CD4-positive, alpha-beta T cell treated with Interleukin-6 at 100 ng/mL for 8 hours (primary cell): ENCODE measurements at places on chromosomes 7 and 10.

DNA sequence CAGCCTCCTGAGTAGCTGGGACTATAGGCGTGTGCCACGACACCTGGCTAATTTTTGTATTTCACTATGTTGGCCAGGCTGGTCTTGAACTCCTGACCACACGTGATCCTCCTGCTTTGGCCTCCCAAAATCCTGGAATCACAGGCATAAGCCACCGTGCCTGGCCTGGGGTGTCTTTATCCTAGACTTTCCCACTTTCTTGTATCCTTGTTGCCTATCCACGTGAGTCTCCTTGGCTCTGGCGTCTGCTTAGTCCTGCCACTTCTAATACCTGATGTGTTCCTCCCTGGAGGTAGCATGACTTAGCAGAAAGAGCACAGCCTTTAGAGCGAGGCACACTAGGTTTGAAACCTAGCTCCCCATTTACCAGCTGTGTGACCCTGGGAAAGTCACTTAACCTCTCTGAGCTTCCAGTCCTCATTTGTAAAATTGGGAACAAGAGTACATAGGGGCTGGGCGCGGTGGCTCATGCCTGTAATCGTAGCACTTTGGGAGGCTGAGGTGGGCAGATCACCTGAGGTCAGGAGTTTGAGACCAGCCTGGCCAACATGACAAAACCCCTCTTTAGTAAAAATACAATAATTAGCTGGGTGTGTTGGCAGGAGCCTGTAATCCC, 344.6 kb downstream of the TYW1 start:
- no peak for DNase-seq

DNA sequence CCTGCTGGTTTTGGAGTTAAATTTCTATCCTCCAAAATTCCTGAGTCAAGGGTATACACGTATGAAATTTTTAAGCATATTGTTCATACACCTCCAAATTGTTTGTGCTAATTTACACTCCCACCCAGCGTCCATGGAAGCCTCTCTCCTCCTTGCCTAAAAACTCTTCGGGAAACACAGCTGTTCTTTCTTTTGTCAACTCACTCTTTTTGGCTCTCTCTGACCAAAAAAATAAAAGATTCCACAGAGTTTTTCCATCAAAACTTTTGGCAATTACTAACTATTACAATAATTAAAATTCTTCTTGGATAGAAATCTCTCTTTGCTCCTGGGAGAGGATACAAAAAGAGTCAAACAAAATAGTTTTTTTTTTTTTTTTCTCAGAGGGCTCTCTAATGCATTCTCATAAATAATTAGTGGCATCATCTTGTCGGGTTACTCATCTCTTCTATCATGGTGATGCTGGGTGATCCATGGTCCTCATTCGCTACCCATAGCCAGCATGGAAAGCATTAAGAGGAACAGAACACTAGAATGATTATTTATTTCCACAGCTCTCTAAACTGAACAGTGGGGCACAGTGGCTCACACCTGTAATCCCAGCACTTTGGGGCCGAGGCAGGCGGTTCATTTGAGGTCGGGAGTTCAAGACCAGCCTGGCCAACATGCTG, 310.7 kb downstream of the SFMBT2 start:
- DNase-seq, result no peak

DNA sequence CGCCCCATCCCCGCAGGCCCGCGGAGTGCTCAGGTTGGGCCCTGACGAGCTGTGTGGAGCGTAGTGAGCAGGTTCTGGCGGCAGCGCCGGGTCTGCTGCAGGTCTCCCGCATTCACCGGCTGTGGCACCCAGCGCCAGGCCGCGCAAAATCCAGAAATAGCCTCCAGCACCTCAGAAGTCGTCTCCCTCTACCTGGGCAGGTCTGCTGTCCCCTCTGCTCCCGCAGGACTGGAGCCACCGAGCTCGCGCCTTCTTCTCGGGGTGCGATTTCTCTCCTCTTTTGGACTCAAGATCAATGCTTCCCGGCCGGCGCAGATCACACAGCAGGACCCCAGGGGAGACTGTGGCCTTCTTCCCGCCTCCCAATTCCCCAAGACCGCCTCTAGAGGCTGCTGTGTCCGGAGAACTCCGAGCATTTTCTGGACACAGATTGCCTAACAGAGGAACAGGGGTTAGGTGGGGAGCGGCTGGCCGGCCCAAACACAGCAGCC, 8.4 kb downstream of the TLX1 start:
- no peak for DNase-seq

DNA sequence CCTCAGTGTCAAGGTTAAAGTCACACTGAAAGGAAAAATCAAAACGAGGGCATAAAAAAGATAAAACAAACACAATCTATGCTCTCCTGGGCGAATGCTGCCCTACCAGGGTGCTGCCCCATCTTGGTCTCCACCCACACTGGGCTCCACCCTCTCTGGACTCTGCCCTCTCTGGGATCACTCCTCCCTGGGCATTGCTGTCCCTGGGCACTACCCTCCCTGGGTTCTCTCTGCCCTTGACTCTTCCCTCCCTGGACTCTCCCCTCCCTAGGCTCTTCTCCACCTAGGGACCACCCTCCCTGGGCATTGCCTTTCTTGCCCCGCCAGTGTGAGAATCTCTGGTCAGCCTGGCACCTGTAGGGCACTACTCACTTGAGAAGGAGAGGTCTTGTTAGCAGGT, 8.6 kb downstream of the GDF2 start:
- DNase-seq, result no peak

GRCh38 chr7:25503306-25503705, 275.0 kb upstream of the NPVF start:
- no peak for DNase-seq

DNA sequence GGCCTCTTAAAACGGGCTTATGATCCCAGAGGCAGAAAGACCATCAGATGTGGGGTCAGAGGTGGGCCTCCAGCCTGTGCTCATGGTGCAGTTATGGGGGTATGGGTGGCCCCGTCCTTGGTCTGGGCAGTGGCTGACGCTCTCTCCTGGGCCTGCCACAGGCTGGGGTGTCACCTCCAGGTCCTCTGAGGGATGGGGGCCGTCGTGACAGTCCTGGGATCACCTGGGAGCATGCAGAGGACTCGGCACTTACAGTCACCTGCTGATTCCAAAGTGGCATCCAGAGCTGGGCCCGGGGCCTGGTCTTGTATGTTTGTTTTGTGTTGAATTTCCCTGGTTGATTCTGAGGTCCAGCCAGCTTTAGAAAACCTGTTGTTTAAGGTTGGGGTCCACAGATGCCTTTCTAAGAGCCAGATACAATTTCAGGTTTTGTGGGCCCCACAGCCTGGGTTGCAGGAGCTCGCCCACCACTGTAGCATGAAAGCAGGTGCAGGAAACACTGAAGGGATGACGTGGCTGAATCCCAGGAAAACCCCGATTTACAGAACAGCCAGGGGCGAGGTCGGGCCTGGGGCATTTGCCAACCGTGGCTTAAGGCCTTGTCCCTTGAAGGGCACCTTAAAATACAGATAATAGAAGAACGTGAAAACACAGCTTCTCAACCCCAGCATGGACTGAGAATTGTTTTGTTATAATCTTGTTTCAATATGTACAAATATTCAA, 170.7 kb upstream of the PPP2R2D start:
- DNase-seq, result no peak

GRCh38 chr7:149002604-149003003, 25.7 kb downstream of the PDIA4 start:
- DNase-seq, result no peak

DNA sequence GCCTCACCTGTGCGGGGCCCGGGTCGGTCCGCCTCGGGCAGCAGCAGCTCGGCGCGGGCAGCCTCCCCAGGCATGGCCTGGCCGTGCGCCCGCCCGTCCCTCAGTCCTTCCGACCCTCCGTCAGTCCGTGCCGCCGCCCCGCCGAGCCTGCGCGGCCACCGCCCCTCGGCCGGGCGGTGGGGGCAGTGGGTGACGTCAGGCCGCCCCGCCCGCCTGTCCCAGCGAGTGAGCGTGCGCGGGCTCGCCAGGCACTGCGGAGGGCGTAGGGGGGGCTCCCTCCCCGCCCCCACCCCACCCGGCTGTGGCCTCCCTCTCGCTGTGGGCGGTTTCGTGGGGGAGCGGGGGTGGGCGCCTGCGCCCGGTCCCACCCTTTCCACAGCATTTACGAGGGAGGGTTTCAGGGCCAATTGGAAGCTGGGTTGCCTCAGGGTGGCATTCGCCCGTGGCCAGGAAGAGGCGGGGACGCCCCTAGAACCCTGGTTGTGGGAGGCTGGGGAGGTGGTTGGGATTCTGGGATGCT, at the start of gene NACAD:
Gene NACAD (minus strand): TSS at position 149 of the 520 bp plus-strand sequence. CDS start 75 bp downstream, at position 74.
- DNase-seq, result no peak

DNA sequence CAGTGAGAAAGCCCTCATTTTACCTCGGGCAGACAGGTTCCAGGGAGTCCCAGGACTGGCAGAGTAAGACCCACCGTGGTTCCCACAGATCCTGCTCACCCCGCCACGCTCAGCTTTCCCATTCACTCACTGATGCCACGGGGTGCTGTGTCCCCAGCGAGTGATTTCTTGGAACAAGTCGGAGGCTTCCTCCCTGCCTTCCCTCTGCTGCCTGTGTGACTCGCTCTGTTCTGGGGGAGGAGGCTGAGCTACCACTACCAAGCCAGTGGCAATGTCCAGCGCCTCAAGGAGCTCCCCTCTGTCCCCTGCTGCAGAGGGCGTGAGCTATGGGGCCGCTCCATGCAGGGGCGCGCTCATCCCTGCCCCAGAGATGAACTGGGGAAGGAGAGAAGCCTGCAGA, 12.6 kb downstream of the IL15RA start:
- no peak for DNase-seq

GRCh38 chr7:115368998-115369397, 447.1 kb downstream of the MDFIC start:
- DNase-seq, result no peak

DNA sequence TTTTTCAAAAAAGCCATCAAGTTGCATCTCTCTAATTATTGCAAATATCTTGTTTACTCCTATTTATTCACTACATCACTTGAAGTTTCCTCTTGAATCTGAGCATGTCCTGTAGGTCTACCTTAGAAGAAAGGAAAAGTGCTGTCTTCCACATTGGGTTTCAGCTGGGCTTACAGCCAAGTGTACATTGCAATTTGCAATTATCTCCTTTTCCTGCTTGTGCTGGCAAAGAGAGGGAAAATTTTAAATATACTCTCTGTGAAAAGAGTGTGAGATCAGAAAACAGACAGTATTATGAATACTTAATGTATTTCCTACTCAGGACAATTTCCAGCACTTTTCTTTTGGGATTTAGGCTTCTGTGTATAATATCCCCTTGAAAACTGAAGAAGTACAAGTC, 839.7 kb downstream of the CNTNAP2 start:
- no peak for DNase-seq

DNA sequence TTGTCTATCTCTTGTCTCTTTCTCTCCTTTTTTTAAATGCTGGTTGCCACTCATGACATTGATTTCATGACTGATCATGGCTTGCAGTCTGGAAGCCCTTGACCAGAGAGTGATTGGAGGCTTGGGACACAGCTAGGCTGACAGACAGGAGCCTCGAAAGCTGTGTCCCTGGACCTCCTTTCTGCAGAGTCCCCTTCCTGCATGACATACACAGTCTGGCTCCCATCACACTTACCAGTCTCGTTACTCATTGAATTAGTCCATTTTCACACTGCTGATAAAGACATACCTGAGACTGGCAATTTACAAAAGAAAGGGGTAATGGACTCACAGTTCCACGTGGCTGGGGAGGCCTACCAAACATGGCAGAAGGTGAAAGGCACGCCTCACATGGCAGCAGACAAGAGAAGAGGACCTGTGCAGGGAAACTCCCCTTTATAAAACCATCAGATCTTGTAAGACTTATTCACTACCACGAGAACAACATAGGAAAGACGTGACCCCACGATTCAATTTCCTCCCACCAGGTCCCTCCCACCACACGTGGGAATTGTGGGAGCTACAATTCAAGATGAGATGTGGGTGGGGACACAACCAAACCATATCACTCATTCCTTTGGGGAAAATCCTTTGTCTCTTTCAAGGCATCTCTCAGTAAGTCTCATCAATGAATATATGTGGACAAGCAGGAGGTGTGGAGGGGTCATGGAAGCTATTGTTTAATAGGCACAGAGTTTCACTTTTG, 102.3 kb downstream of the TBXAS1 start:
- DNase-seq, result no peak

DNA sequence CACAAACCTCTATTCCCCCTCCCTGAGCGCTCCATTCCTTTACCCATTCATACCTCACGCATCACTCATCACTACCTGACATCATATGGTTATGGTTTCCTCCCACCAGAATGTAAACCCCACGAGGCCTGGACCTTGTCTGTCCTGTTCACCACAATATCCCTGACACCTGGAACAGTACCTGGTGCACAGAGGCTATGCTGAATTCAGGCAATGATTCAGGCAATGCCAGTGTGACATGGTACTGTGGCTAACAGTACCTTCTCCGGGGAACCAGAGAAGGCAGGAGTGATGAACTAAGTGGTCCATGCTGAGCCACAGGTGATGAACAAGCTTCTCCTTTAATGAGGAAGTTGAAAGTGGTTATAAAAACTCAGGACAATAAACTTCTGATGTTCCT, 202.5 kb upstream of the PLXNA4 start:
- DNase-seq, result no peak

DNA sequence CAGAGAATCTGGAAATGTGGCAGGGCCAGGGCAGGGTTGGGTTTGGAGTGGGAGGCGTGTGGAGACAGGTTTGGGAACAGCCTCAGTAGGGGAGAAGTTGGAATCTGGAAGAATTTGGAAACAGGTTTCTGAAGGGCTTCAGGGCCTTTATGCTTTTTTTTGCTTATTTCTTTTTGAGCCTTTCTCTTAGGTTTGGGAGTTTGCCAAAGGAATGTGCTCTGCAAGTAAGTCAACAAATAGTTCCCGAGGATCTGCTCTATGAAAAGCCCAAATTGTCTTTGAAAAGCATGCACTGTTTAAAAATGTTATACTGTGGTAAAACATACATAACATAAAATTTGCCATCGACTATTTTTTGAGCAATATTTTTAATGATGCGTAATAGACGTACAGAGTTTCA, 86.7 kb upstream of the ADRB1 start:
- no peak for DNase-seq

DNA sequence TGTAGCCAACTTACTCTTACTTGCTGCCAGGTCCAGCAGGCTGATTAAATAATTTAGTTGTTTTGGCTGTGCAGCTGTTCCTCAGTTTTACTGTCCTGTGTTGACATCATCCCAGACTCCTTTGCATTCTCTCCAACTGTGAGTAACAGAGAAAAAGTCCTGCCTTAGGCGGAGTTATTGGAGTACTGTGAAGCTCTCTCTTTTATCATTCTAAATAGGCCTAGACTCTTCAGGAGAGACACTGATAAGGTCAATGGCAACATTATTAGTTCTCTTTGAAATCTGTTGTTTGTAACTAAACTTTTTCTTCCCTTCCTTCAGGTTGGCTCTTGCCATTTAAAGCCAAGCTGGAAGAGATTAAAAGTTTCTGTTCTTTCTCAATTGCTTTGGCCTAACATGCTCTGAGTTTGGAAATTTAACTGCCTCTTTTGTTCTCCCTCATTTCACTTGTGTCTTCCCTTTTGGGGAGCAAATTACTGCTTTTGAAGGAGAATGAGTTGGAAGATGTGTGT, 215.7 kb upstream of the CSTF2T start:
- no peak for DNase-seq
